ENCODE measurements at places on chromosomes 2 and 18.

DNA sequence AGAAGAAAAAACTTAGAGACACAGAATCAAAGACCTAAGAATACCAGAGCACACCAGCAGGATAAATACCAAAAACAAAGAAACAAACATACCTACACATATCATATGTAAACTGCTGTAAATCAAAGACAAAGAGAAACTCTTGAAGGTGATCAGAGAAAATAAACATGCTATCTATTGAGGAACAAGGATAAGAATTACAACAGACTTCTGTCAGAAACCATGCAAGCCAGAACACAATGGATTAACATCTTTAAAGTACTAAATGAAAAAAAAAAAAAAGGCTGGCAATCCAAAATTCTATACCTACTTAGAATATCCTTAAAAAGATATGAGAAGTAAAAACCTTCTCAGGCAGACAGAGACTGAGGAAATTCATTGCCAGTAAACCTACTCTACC lies 51.6 kb upstream of the MGAT4A start:
- no peak for DNase-seq

DNA sequence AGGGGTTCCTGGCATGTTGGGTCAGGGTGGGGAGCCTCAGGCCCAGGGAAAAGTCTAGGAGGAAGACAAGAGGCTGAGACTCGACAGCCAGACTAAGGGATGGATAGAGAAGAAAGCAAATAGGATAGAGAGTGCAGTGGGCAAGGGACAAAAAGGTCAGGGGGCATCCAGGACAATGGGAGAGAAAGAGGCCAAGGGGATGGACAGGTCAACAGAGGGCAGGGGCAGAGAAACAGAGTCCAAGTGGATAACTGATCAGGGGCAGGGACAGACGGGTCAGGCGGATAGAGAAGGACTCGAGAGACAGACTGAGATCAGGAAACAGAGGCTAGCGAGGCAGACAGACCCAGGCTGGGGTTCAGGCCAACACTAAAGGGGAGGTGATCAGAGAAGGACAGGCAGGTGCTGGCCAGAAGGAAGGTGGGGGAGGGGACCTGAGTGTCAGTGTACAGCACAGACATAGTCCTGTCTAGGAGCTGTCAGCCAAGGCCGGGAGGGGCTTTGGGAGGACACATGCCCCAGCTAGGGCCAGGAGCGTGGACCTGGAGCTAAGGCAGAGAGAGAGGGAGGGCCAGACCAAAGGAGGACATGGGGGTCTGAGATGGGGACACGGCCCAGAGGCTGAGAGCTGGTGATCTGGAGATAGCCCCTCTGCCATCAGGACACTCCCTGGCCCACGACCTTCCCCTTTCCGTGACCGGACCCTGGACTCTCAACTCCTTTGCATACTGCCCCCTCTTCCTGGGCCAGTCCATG lies 12.2 kb downstream of the ASIC4 start:
- DNase-seq, result no peak

GRCh38 chr2:70724366-70724765 lies 43.6 kb downstream of the ADD2 start:
- no peak for DNase-seq

DNA sequence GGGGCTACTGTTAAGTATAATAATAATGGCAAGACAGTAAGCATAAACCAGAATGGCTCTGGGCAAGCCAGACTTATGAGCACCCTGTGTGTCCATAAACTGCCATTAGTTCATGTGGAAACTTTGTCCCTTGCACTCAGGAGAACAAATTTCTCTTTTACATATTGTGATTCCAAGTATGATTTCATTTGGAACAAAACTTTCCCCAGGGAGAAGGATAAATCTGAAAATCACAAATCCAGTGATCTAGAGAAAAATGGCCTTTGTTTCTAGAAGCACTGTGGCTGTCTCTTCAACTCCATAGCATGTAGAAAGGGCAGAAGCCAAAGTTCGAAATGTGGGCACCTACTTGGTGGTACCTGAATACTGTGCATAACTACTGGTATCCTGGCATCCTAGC lies 823.7 kb upstream of the SOX11 start:
- DNase-seq, result no peak

- DNase-seq, result no peak
Measured at GRCh38 chr18:13793819-13794218, 30.1 kb upstream of the MC5R start.

GRCh38 chr2:164620873-164621763 lies at the start of gene GRB14:
TSS of gene GRB14 (minus strand) at chr2:164621482. CDS start at chr2:164621309, 173 bp downstream.
- no peak for DNase-seq

DNA sequence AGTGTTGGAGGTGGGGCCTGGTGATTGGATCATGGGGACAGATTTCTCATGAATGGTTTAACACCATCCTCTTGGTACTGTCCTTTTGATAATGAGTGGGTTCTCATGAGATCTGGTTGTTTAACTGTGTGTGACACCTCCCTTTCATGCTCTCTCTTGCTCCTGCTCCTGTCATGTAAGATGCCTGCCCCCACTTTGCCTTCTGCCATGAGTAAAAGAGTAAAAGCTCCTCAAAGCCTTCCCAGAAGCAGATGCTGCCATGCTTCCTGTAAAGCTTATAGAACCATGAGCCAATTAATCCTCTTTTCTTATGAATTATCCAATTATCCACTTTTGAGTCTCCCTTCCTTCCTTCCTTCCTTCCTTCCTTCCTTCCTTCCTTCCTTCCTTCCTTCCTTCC lies 317.7 kb downstream of the RDH14 start:
- DNase-seq, result no peak

GRCh38 chr2:202375033-202375608 lies 1.0 kb upstream of the BMPR2 start:
- peak; percentile 36 for DNase-seq

DNA sequence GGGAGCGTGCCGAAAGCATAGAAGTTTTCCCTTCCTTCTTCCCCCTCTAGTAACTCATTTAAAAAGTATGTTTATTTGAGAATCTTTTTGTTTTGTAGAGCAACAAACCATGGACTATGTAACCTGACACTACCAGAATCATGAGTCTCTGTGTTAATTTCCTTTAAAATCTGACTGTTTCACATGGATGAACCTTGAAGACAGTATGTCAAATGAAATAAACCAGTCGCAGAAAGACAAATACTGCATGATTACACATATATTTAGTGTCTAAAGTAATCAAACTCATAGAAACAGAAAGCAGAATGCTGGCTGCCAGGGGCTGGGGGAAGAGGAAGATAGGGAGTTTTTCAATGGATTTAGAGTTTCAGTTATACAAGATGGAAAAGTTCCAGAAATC lies 32.3 kb downstream of the PTPN2 start:
- no peak for DNase-seq

DNA sequence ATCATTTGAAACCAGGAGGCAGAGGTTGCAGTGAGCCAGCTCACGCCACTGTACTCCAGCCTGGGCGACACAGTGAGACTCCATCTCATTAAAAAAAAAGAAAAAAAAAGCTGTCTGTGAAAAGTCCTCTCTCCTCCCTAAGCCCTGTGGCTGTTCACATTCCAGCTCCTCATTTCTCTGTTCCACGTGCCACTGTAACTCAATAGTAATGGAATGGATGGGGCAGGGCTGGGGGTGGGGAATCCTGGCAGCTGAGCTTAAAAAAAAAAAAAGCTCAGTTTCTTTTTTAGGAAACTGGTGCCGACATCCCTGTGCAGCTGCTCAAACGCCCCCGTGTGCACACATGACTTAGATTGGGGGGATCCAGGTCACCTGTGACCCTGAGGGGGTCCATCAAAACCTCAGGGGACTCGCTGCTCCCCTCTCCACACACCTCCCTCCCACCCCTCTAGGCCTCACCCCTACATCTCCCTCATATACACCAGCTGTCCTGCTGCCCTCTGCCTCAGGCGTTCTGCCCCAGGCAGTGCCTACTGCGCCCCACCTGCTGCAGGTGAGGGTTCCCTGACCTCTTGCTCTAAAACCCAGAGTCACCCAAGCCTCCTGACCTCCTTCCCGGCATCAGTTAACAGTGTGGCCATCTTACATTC lies 255.4 kb downstream of the AGAP1 start:
- no peak for DNase-seq

DNA sequence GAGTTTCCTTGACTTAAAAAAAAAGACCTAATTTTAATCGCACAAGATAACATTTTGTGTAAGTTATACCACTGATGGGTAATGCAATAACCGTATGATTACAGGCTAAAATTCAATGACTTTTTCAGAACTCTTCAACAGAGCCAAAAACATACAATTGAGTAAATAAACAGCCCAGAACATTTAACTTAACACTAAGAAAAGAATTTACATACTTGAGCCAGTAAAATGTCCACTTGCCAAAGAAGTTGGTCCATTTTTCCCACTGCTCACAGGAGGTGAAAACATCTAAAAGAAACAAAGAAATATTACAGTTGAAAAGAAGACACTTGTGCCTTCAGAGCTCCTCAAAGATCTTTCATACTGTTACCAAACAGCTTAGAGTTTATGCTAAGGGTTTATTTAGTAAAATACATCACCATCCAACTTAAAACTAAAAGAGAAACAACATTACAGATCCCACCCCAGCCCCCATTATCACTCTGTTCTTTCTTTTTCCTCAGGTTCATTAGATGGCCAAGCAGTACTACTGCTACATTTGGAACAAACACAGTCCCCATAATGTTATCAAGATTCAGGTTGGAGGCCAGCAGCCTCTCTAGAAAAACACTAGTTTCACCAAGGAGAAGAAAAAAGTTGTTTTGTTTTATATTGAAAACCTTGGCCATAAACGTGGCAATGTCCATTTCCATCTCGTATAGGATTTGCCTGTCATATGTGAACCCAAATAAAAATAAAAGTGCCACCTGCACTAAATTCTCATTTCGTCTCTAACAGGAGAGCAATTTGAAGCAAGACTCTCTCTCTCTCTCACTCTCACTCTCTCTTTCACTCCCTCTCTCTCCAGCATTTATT lies 2.7 kb downstream of the TCF4 start:
- DNase-seq, result no peak

DNA sequence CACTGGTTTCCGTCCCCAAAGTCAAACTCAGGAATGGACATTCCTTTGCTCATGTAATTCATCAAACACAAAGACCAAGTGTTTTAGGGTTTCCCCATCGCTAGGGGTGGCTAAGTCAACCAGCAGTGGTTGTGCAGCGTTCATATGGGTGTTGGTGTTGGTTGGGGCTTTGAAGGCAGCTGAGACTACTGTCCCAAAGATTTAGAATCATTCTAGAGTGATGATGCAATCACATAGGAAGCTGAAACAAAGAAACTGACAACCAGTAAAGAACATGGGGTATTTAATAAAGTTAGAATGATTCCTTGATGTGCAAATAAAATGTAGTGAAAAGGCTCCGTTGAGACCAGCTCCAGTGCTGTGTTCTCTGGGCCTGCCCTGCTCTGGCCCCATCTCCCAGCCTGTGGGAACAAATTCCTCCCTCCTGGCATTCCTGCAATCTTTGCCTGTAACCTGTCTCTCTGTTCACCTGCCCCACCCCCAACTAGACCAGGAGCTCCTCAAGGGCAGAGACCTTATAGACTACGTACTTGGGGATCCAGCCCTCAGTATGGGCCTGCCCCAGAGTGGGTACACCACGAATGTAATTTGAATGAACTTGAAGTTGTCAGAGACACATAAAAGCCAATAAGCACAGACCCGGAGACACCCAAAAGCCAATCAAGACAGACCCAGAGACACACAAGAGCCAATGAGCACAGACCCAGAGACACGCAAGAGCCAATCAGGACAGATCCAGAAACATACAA lies 191.7 kb upstream of the TWIST2 start:
- DNase-seq, result no peak

DNA sequence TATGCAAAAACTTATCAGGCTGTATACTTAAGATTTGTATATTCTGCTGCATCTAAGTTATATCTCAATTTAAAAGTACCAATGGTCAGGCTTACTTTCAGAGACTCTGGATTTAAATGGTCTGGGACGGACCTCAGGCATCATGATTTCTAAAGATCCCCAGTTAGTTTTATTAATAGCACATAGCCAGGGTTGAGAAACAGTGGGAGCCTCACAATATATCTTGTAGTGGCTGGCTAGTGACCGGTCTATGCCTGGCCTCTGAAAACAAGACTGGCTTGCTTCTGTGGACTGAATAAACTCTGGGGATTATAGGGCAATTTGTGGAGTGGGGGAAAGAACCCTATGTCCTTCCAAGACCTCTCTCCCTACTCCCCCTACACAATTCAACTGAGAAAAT lies 162.5 kb upstream of the SLC1A4 start:
- DNase-seq, result no peak

- no peak for DNase-seq
Measured at GRCh38 chr2:170928036-170928823, 823 bp upstream of the GORASP2 start.

DNA sequence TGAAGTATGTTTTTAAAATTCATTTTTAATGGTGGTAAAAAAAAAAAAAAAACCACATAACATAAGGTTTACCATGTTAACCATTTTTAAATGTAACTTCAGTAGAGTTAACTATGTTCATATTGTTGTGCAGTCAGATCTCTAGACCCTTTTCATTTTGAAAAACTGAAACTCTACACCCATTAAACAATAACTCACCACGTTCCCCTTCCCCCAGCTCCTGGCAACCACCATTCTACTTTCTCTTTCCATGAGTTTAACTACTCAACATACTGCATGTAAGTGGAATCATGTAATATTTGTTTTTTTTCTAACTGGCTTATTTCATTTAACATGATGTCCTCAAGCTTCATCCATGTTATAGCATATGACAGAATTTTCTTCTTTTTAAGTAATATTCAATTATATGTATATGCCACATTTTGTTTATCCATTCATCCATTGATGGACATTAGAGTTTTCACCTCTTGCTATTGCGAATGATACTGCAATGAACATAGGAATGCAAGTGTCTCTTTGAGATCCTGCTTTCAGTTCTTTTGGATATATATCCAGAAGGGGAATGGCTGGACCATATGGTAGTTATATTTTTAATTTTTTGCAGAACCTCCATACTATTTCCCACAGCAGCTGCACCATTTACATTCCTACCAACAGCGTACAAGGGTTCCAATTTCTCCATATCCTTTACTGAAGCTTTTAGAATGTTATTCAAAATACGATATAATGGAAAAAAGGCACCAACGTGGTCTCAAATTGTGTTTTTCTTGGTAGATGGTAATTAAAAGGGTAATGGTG lies 91.0 kb downstream of the SPTBN1 start:
- no peak for DNase-seq

DNA sequence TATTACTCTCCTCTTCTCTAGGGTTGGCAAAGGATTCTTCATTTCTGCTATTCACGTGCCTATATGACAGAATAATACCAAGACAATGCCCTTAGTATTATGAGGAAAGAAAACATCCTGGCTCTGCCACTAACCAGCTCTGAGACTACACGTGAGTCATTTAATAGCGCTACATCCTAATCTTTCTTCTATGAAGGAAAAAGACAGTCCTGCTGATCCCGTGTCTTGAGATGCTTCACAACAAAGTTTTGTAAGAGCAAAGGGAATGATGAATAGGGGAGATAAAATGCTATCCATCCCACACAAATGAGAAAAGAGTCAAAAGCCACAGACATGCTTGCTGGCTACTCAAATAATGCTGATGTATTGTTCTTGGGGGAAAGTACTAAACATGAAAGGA lies 152.8 kb downstream of the PID1 start:
- no peak for DNase-seq

- no peak for DNase-seq
Measured at GRCh38 chr2:3344897-3345296, 32.7 kb downstream of the EIPR1 start.
